ENCODE measurements at places on chromosomes 12 and 14.

GRCh38 chr12:70721216-70721615 lies 84.0 kb upstream of the PTPRB start:
- DNase-seq, result no peak

DNA sequence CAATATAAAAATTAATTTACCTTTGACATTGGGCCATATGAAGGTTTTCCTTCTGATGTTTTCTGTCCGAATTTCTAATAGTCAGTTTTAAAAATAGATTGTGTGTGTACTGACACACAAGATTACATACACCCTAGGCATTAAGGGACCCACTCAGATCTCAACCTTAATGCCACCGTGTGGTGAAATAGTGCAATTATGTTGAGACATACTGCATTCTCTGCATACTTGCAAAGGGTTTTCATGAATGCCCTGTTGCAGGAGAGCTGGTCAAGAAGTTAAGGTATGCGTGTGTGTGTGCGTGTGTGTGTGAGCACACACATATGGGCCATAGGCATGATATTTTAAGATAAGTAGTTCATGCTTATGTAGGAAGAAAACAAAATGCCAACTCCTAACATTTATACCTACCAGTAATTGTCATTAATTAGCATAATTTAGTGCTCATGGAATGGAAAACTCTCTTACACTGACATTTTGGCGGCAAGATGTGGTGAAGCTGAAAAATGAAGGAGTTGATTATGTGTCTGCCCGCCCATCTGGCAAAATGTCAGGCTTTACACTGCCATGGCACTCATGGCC lies 58.8 kb downstream of the PIK3C2G start:
- DNase-seq, result no peak

DNA sequence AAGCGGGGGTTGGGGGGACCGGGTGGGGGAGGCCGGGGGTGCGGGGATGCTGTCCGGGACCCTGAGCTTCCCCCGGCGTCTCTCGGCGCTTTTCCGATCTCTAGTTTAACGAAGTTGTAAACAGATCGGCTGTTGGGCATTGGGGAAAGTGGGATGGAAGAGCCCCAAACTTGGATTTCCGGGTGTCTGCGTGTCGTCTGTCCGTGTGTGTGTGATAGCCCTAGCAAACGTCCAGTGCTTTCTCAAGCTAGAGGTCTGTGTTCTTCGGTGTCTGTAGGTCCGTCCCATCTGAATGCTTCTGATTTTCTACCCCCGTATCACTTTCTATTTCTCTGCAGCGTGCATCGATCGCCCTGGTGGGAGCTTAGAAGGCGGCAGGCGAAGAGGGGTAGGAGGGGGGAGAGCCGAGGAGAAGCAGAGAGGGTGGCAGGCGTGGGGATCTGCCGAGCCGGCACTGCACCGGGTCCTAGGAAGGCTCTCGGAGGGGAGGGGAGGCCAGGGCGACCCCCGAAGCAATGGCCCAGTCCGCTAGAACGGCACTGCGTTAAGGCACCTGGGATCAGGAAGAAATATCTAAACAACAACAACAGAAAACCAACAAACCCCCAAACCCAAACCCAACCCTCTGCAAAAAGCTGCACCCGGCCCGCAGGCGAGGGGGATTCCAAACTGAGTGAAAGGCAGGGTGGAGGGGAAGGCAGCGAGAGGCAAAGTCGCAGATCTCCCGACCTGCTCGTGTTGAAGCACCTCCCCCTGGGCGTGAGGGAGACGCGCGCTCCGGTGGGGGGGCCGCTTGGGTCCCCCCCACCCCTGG lies 1.0 kb downstream of the KCNA1 start:
- no peak for DNase-seq

DNA sequence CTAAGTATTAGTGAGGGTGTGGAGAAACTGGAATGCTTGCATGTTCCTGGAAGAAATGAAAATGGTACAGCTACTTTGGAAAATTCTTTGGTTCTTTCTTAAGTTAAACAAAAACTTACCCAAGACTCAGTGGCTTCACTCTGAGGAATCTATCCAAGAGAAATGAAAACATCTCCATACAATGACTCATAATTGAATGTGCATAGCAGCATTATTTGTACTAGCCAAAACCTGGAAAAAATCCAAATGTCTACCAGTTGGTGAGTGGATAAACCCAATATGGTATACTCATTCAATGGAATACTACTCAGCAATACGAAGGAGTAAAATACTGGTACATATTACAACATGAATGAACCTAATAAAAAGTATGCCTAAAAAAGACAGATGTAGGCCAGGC lies 18.0 kb upstream of the CRACR2A start:
- no peak for DNase-seq

DNA sequence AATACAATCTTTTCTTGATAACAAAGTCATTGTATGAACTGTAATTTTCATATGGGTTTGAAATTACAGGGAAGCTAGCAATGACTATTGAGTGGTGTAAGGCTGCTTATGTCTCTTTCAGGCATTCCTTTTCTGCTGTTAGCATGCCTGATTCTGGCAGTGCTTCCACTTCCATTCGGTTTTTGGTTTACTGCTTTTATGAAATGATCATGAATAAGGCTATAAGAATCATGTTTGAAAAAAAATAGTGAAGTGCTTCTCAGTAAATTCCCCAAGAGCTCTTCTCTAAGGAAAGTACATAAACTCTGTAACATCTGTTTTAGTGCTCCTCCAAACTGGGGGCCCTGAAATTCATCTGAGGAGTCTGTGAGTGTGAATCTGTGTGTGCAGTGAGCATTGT lies 434.0 kb upstream of the RGS6 start:
- DNase-seq, result no peak

GRCh38 chr12:124311292-124312109 lies 16.6 kb downstream of the RFLNA start:
- DNase-seq, result no peak
